Left renal cortex interstitium (tissue), 4 donors: ENCODE measurements at places on chromosomes 13 and 19.

GRCh38 chr13:40114305-40114896, 458.9 kb downstream of the COG6 start:
- DNase-seq: no peak

DNA sequence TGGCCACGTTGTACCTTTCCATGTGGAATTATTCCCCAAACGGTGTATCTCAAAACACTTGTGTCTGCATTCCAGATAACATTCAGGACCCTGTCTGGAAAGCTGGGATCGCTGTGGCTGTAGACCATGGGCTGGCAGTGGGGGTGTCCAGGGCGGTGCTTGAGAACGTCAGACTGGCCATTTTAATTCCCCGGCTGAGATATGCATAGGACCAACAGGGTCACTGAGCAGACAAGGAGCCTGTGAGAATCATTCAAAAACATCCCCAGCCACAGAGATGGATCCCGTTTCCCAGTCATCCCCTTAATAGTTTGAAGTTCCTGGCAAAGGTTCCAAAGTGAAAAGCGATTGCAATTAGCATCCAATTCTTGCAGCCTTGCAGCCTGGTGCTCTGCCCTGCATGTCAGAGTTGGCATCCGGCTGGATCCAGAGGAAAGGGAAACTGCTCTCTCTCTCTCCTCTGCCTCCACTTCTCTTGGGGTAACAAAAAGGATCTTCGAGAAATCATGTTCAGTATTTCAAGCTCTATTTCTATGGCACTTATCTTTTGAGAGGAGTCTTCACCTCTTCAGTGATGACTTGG, 41.6 kb downstream of the IFT88 start:
- no peak for DNase-seq

DNA sequence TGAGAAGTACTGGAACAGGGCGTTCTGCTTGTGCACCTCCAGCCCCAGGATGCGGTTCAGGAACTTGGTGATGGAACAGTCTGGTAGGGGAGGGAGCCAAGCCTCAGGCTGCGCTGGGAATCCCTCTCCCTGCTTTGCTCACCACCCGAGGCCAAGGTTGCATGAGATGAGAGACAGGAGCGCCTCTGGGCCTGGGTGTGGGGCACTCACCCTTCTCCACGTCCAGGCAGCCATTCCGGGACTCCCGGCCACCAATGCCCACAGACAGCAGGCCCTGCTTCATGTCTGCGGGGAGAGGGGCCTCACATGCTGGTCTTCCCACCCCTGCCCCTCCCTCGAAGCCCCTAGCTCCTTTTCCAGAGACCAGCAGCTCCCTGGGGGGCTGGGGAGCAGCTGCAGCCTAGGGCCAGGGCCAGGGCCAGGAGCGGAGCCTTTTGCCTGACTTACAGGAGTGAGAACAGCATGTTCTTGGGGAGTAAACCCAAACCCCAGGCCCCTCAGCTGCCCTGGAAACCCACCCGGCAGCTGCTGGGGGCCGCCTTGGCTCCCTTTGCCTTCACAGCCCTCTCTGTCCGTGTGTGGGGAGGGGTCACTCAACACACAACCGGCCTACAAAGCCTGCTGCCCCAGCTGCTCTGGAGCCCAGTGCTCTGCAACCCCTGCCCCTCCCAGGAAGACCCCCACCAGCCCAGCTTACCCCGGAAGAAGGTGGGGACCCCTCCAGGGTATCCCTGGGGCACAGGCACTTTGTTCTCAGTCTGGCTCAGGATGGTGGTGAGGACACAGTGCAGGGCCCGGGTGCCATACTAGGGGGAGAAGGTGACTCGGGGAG, 7.2 kb downstream of the GPX4 start:
- DNase-seq: no peak

DNA sequence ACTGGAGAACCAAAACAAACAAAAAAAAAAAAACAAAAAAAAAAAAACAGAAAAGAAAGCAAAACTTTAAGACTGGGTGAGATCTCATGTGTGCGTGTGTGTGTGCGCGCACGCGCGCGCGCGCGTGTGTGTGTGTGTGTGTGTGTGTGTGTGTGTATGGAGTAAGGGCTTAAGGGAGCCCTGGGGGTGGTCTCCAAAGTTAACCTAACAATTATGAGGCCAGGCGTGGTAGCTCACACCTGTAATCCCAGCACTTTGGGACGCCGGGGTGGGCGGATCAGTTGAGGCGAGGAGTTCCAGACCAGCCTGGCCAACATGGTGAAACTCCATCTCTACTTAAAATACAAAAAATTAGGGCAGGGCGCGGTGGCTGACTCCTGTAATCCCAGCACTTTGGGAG, 46.7 kb downstream of the CYP4F22 start:
- no peak for DNase-seq

GRCh38 chr19:45767881-45768654, 984 bp downstream of the SIX5 start:
- DNase-seq: no peak

- no peak for DNase-seq
Observed at GRCh38 chr13:46983881-46984280, 87.0 kb upstream of the HTR2A start.

- DNase-seq: no peak
Observed at GRCh38 chr13:113049521-113049941, 56.1 kb upstream of the F7 start.

- no peak for DNase-seq
Observed at GRCh38 chr19:4649392-4650047, 10.2 kb downstream of the TNFAIP8L1 start.

DNA sequence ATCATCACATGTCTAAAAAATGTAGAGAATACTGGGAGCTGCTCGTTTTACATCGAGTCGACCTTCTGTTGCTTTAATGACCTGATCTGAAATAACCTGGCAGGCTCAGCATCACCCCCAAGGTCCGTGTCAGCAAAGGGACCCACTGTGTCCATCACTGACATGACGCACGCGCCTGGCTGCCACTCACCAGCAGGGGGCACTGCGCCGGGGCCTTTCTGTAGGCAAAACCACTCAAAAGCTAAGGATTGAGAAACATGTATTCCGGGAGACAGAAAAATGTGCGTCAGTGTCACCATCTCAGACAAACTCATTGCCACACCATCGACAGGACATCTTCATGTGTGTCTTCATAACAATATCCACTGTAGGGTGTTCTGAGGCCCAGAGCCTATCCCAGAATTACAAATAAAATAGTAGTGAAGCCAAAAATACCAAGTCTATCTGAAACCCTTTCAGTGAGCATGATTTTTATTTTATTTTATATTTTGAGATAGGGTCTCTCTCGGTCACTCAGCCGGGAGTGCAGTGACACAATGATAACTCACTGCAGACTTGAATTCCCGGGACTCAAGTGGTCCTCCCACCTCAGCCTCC, 130.3 kb upstream of the LSM14A start:
- no peak for DNase-seq

- no peak for DNase-seq
Observed at GRCh38 chr19:45809643-45810159, 5.4 kb downstream of the RSPH6A start.

DNA sequence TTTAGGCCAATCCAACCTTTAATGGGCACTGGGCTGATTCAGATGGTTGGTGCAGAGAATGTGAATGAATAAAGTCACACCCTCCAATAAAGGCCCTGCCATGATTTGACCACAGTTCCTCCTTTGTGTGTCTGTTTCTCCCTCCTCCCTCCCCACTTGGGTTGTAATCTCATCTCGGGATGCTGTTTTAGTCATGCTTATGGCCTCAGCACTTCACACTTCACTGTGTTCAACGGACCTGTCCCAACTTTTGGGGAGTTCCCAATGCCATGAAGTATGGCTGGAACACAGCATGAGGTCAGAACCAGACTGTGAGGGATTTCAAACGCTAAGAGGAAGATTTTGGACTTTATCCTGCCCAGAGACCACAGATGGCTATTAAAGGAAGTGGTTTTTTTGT, 5.6 kb upstream of the RAB8A start:
- DNase-seq: no peak

- no peak for DNase-seq
Observed at GRCh38 chr19:28324275-28325060, 888.5 kb downstream of the UQCRFS1 start.

- no peak for DNase-seq
Observed at GRCh38 chr13:28387740-28388501, 107.0 kb downstream of the FLT1 start.

DNA sequence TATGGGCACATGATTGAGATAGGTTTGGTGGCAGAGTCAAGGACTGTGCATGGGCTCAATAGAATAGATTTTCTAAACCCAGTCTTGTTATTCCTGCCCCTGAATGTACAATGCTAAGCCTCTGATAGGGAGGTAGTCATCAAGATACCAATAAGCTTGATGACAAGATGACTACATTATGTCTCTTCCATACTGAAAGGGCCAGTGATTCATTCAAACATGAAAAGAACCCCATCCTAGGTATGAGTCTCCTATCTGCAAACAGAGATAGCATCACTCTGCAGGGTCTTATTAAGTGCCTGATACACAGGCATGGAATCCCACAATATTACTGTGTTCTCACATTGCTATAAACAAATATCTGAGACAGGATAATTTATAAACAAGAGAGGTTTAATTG, 40.3 kb upstream of the UFM1 start:
- DNase-seq: no peak

DNA sequence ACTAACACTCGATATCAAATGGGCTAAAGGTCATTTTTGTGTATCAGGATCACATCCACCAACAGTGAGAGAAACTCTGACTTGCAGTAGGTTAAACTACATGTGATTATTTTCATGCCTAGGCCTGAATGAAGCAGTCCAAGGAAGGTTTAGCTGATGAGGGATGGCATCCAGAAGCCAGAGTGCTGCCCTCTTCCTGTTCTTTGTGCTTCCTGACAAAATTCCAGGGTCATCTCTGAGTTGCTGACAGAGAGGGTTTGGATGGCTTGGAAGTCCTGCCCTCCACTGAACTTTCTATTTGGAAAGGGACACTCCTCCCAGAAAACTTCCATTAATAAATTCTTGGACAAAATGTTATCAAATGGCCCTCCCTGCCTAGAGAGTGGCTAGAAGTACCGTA, 728.3 kb upstream of the SLC10A2 start:
- no peak for DNase-seq

- DNase-seq: no peak
Observed at GRCh38 chr19:49710372-49710951, 19.5 kb downstream of the CPT1C start.

- no peak for DNase-seq
Observed at GRCh38 chr13:101140936-101141335, 275.4 kb downstream of the NALCN start.

- DNase-seq: no peak
Observed at GRCh38 chr19:1470305-1471009, 8.6 kb downstream of the C19orf25 start.

- DNase-seq: no peak
Observed at GRCh38 chr19:644789-645188, 5.1 kb downstream of the FGF22 start.

DNA sequence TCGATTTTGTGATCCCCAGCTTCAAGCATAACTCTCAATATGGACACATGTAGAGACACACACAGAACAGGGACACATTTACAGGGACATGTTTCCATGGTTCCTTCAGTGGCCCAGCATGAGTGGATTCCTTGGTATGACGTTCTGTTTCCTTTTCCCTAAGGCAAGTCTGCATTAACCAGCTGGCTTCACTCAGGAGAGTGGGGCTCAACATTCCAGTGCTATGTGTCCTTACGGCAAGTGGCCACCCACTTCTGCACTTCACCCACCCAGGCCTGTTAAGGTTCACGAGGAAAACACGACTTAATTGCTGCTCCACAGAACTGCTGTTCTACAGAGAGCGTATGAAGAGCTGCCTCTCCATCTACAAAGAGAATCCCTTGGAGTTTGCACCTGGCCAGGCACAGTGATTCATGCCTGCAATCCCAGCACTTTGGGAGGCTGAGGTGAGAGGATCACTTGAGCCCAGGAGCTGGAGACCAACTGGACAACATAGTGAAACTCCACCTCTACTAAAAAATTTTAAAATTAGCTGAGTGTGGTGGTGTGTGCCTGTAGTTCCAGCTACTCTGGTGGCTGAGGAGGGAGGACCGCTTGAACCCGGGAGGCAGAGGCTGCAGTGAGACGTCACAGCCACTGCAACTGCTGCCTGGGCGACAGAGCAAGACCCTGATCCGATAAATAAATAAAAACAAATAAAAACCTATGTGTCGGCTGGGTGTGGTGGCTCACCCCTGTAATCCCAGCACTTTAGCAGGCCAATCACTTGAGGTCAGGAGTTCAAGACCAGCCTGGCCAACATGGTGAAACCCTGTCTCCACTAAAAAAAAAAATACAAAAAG, 32.5 kb downstream of the BRD4 start:
- no peak for DNase-seq

DNA sequence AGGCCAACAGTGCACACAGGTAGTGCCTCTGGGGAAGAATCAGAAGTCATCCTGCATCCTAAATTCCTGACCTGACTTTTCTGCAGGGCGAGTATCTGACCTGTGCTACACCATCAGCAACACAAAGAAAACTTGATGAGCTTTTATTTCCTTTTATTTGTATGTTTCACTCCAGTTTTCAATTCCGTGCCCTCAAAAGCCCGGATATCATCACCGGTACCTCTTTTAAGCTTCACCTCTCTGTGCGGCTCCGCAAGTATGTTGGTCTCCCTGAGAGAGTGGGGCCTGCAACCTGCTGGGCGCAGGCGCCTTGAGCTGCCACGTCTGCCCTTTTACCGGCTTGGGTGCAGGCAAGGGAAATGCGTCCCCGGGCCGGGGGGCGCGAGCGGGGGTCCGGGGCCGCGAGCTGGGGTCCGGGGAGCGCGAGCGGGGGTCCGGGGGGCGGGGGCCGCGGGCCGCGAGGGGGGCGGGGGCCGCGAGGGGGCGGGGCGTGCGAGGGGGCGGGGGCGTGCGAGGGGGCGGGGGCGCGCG, 4.3 kb upstream of the DUXA start:
- peak; percentile 23 for DNase-seq

DNA sequence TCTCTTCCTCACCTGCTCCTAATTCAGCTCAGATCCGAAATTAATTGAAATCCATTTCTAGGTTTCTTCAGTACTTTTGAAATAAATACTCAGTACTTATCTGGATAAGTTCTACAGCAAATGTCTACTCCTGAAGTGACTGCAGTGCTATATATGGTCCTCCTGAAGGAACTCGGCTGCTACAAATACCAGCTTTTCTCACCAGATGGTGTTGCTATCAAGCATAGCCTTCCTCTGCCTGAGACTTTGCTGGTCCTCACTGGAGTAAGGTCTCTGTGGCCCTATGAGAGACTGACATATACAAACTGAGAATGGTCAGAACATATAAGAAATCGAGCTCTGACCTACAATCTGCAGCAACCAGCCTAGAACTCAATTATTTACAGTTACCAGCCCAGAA, 161.6 kb downstream of the NDFIP2 start:
- no peak for DNase-seq

- DNase-seq: no peak
Observed at GRCh38 chr13:64774915-64775314, 2455.2 kb downstream of the PCDH9 start.
